Activated CD4-positive, alpha-beta memory T cell treated with anti-CD3 and anti-CD28 coated beads, Interleukin-2, amount 10 ng/mL, durations not matched to agents 7 days and 5 days (primary cell): ENCODE measurements at places on chromosomes 5 and 9. TPM values are rescaled to one million over a fixed set of nuclear protein-coding genes. Genes with fewer than 3 reads are reported as not detected.
A peak's percentile ranks its signal among the peaks of the same experiment; 100 is the strongest.

The SLC45A2 gene
- total RNA-seq, result not detected

The S100Z gene
- 2.6 TPM for total RNA-seq

The NUP214 gene
- total RNA-seq, result 43.8 TPM

DNA sequence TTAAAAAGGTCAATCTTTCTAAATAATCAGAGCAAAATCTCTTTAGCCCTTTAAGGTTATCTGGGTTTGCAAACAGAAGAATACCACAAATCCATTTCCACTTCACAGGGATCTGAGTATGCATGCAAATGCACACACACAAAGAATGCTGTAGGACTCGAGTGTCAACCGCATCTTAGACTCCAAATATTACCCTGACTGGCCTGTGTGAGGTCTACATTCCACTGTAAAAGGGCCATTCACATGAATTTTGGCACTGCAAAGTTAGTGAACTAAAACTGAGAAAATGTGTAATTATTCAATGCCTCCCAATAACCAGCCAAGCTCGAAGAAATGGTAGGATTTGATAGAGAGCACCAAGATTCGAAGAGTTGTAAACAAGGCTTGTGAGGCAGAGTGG is 199.9 kb downstream of the AGTPBP1 start:
- H3K27me3 ChIP-seq, result no peaks in the 10 kb centered on the region
- no peaks in the 10 kb centered on the region for H3K36me3 ChIP-seq
- H3K4me1 ChIP-seq, result no peaks in the 10 kb centered on the region
- DNase-seq, result no peak
- no peak overlapping the region for H3K4me3 ChIP-seq

- H3K4me3 ChIP-seq, result no peak overlapping the region
- no peak overlapping the region for H3K27ac ChIP-seq
- no peaks in the 10 kb centered on the region for H3K36me3 ChIP-seq
- H3K4me1 ChIP-seq, result peaks cover 7% of the 10 kb centered on the region
- DNase-seq, result no peak
- peaks cover 24% of the 10 kb centered on the region for H3K27me3 ChIP-seq
These were observed 57.6 kb downstream of the ANKRD55 start for GRCh38 chr5:56175488-56175887.

DNA sequence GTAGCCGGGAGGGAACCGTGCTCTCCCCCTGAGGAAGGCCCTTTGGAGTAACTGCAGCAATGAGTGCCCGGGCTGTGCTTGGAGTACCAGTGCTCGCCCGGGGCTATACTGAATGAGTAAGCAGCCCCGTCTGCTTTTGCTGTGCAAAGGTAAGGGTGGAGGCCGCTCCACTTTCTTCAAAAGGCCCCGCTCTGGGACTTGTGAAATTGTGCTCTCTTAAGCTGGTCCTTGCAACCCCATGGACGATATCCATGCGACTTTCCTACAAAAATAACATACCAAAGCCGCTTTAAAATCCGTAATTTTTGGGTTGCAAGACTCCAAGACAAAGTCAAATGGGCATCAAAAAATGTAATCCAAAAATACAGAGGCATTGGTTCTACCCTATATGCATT is 578 bp upstream of the TNFAIP8 start:
- H3K27ac ChIP-seq, result peak overlapping the region; percentile 88
- peaks cover 55% of the 10 kb centered on the region for H3K36me3 ChIP-seq
- H3K27me3 ChIP-seq, result no peaks in the 10 kb centered on the region
- peak overlapping the region; percentile 94 for H3K4me3 ChIP-seq
- DNase-seq, result peak; percentile 57

DNA sequence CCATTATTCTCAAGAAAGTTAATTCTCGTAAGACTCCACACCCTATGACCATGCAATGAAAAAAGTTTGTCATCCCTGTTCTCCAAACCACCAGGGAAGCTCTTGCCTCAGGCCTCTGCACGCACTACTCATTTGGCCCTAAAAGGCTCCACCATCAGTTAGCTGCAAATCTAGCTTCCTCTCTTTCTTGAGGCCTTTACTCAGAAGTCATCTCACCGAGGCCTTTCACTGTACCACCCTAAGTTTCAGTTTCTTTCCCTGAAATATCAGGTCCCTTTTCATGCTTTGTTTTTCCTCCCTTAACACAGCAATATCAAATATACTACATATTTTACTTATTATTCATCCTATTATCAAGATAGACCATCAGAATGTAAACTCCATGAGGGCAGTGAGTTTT is 39.1 kb downstream of the OXCT1 start:
- peak overlapping the region; percentile 15 for H3K27ac ChIP-seq
- peaks cover 24% of the 10 kb centered on the region for H3K4me1 ChIP-seq
- no peak overlapping the region for H3K4me3 ChIP-seq
- no peak for DNase-seq
- peaks cover 71% of the 10 kb centered on the region for H3K36me3 ChIP-seq
- H3K27me3 ChIP-seq, result no peaks in the 10 kb centered on the region

DNA sequence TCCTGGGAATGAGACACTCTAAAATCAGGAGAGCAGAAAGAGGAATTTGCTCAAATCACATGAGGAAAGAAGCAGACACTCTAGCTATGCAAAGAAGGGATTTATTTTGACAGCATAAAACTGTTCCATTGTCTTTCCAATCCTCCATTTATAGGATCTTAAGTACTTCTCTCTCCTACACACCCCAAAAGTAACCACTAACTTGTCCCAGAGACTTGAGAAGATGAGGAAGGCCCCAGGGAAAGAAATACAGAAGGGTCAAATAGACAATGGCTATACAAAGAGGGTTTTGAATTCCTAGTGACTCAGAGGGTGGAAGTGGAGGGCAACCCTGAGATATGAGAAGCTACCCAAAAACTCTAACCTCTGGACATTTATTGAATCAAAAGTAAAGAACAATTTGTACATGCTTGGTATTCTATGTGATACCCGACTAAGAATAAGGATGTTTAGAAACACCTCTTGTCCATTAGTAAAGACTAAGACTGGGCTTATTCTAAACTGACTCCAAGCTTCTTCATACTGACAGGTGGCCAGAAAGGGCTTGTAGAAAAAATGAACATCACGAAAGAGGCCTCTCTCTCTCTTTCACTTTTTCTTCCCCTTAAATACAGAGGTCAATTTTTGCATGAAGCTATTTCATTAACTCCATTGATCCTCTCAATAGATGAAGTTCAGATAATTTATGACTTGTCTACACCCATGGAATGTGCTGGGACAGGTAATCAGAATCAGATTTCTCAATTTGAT is 20.6 kb downstream of the DMAC1 start:
- no peaks in the 10 kb centered on the region for H3K36me3 ChIP-seq
- no peak overlapping the region for H3K27ac ChIP-seq

DNA sequence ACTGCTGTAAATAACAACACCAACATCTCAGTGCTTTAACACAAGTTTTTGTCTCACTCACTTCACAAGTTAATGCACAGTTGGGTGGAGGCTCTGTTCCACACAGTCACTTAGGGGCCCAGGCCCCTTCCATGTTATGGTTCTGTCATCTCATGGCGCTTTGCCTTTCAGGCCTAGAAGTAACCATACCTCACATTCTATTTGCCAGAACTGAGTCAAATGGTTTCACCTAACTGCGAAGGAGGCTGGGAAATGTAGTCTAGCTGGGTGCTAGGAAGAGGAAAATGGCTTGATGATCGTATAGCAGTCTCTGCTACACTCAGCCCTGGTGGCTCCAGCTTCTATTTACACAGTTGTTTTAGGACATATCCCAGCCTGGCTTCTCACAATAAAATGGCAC is 23.1 kb upstream of the MVB12B start:
- DNase-seq, result no peak
- H3K27me3 ChIP-seq, result peaks cover 4% of the 10 kb centered on the region
- H3K4me1 ChIP-seq, result peaks cover 2% of the 10 kb centered on the region
- H3K36me3 ChIP-seq, result no peaks in the 10 kb centered on the region
- H3K4me3 ChIP-seq, result no peak overlapping the region

DNA sequence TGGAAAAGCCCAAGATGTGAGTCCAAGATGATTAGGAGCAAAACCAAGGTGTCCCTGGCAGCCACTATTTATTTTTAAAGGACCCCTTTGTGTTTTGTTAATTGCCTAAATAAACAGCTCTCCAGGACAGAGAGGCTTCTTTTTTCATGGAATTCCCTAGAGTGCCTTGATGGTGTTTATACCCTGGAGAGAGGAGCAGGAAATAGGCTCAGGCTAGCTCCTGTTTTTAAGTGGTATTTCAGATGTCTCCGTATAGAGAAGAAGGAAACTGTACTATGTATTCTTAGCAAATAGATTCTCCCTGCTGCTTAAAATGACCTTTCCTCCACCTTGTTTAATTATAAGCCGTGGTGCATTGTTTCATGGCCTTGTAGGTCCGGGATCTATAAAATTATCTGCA is 292.4 kb downstream of the CD180 start:
- H3K36me3 ChIP-seq, result no peaks in the 10 kb centered on the region
- no peak overlapping the region for H3K4me3 ChIP-seq
- no peak overlapping the region for H3K27ac ChIP-seq

GRCh38 chr5:88818296-88818695 is 64.7 kb downstream of the MEF2C start:
- peaks cover 5% of the 10 kb centered on the region for H3K27me3 ChIP-seq
- H3K36me3 ChIP-seq, result no peaks in the 10 kb centered on the region
- H3K27ac ChIP-seq, result no peak overlapping the region
- H3K4me3 ChIP-seq, result no peak overlapping the region

DNA sequence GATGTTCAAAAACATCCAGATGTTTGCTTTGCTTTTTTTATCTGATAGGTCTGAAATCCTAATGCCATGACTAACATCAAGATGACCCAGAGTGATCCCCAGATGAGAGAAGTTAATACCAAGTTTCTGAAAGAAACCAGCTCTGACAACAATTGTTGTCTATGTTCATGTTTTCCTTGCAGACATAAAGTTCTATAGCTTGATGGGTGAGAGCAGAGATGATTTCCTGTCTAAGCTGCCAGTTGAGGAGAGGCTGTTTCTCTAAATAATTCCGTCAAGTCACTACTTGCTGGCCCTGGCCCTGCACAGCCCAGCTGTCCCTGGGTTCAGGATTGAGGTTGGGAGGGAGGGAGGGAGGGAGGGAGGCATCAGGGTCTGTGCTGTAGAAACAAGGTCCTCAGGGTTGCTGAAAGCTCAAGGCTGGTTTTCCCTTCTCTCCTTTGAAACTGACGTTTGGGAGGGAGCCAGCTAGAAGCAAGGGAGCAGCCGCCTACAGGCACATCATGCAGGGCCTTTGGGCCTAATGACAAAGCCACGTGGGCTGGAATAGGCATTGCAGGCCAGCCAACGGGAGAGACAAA is 3.9 kb downstream of the SPARC start:
- H3K27ac ChIP-seq, result no peak overlapping the region
- H3K27me3 ChIP-seq, result peaks cover 27% of the 10 kb centered on the region
- no peak for DNase-seq
- no peak overlapping the region for H3K4me3 ChIP-seq

- no peak for DNase-seq
- peaks cover 2% of the 10 kb centered on the region for H3K4me1 ChIP-seq
- H3K27me3 ChIP-seq, result peaks cover 15% of the 10 kb centered on the region
- H3K36me3 ChIP-seq, result no peaks in the 10 kb centered on the region
- no peak overlapping the region for H3K4me3 ChIP-seq
These were observed 8.8 kb upstream of the SNX2 start for GRCh38 chr5:122766130-122766529.

- H3K27me3 ChIP-seq, result peaks cover 4% of the 10 kb centered on the region
- no peak overlapping the region for H3K27ac ChIP-seq
- no peaks in the 10 kb centered on the region for H3K4me1 ChIP-seq
- DNase-seq, result no peak
- no peak overlapping the region for H3K4me3 ChIP-seq
These were observed 169.7 kb upstream of the CD180 start for GRCh38 chr5:67366276-67366675.

GRCh38 chr9:106922026-106922425 is 59.1 kb downstream of the ZNF462 start:
- H3K4me3 ChIP-seq, result no peak overlapping the region
- H3K27ac ChIP-seq, result no peak overlapping the region
- no peaks in the 10 kb centered on the region for H3K36me3 ChIP-seq
- no peak for DNase-seq
- no peaks in the 10 kb centered on the region for H3K4me1 ChIP-seq

DNA sequence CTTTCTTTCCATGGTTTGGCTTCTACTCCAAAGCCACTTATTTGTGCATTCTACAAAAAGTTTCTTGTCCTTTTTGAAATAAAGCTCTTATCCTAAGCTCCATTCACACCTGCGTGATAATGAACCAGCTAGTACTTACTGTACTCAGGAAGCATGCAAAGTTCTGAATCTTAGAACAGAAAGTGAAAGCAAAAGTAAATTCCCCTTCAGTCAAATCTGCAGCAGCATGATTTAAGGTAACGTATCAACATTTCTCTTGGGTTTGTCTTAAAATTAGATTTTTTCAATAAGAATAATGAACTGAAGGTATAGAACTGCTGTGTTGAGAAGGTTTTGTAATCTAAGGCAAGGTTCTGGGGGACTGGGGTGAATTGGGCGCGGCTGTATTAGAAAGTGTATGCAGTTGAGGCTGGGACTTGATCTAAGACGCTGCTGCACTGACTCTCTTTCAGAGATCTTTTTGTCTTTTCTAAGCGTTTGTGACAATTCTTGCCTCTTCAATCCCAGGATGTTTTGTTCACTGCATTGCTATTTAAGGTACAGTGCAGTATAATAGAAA is at the start of gene ERAP2:
Gene ERAP2 (plus strand): TSS at position 209 of the 559 bp plus-strand sequence. CDS start 3,186 bp downstream, outside the sequence.
- peak; percentile 34 for DNase-seq
- peaks cover 72% of the 10 kb centered on the region for H3K4me1 ChIP-seq
- peaks cover 21% of the 10 kb centered on the region for H3K36me3 ChIP-seq
- H3K4me3 ChIP-seq, result peak within 1 kb of the TSS; percentile 95

- H3K36me3 ChIP-seq, result no peaks in the 10 kb centered on the region
- no peak overlapping the region for H3K27ac ChIP-seq
- H3K4me3 ChIP-seq, result no peak overlapping the region
These were observed 318.8 kb downstream of the FAM170A start for GRCh38 chr5:119948162-119948561.

DNA sequence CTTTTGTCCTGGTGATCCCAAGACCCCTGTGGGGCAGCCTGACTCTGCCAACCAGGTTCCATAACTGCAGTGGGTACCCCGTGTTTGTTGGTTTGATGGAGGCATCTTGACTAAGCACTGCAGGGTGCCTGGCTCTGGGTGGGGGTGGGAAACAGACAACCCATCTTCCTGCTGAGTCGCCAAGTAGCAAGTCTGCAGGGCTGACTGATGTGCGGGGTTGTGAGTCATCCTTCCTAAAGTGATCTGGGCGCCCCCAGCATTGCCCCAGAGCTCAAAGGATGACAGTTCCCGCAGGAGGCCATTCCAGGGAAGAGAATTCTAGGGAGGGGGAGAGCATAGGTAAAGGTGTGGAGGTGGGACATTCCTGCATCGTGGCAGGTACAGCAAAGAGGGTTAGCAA is 23.5 kb downstream of the DAB2IP start:
- no peak for DNase-seq
- H3K27ac ChIP-seq, result no peak overlapping the region
- H3K36me3 ChIP-seq, result no peaks in the 10 kb centered on the region
- H3K4me3 ChIP-seq, result no peak overlapping the region
- peaks cover 6% of the 10 kb centered on the region for H3K27me3 ChIP-seq

DNA sequence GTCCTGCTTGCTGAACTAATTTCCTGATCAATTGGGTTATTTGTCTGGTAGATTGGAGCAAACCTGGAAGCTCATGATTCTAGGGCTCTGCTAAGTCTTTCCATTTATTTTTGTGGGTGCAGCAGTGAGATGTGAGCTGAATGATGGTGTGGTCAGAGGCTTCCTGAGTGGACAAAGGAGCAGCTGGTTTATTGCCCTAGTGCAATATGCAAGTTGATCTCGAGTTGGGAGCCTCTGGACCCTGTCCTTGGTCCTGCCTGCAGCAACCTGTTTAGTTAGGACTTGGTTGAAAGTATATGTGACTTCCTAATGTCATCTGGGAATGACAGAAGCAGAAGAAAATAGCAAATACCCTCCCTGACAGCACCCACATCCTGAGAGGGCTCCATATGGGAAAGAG is 4.2 kb upstream of the UNC5A start:
- no peak overlapping the region for H3K27ac ChIP-seq
- H3K4me1 ChIP-seq, result peaks cover 9% of the 10 kb centered on the region
